ENCODE measurements at places on chromosomes 6 and 20. TPM values are rescaled to one million over a fixed set of nuclear protein-coding genes. Genes with fewer than 3 reads are reported as not detected.

- DNase-seq: no peak
These were observed 140.7 kb upstream of the STXBP5 start for GRCh38 chr6:147063469-147064031.

MTO1 gene
- polyA plus RNA-seq: 26.4 TPM

GRCh38 chr20:48092596-48093280, 307.5 kb upstream of the SULF2 start:
- no peak for DNase-seq

DNA sequence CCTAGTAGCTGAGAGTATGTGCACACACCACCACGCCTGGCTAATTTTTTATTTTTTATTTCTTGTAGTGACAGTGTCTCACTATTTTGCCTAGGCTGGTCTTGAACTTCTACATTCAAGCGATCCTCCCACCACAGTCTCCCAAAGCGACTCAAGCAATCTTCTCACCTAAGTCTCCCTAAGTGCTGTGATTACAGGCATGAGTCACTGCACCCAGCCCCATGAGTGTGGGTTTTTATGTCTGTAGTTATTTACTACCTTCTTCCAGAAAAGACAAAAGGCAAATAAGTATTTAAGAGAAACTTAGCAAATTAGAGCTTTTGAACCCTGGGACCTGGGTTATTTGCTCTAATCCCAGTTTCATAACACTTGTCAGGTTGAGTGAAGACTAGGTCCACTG, 92.3 kb upstream of the HCRTR2 start:
- DNase-seq: no peak

GNRH2 gene
- polyA plus RNA-seq: not detected

GRCh38 chr6:135423649-135424128, 73.9 kb downstream of the AHI1 start:
- no peak for DNase-seq

DNA sequence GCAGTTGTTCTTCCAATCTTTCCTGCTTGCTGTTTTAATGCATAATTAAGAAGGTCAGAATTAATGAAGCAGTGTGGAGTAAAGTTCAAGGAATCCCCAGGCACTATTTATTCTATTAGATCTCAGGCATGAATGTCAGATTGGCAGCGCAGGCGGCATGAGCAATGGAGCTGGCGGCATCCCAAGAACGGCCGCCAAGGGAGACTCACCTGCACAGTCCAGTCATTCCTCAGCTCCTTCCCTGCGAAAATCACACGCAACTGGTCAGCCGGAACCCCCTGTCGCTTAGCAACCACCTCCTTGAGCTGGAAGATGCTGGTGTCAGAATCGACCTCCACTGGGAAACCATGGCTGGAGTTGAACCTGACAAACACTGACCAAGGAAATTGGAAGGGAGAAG, 284.5 kb downstream of the PRKN start:
- DNase-seq: no peak

PCED1A gene
- 165 TPM for polyA plus RNA-seq
